Fibroblast of skin of right biceps (primary cell): ENCODE measurements at places on chromosomes 7 and 10.

- DNase-seq, result peak; percentile 95
Measured at GRCh38 chr7:151038951-151039849, 9.1 kb upstream of the ASIC3 start.

DNA sequence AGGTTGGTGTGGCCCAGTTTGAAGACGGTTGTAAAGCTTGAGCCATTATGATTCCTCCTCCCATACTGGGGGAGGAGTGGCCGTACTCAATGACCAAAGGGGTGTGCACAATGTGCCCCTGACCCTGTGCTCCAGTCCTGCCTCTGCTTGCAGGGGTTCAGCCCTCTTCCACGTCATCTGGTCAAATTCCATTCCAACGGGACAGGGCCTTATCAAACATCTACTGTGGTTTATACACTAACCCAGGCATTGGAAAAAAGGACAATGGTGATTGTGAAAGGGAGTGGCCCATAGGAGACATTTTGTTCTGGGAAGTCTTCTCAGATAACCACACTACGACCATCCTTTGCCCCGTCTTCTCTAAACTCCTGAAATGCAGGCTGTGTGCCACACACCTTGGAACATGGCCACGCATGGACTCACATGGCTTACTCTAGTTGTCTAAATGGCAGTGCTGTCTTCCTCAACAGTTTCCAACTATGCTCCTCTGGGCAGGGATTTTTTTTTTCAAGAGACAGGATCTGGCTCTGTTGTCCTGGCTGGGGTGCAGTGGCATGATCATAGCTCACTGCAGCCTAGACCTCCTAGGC lies 103.0 kb downstream of the JCAD start:
- no peak for DNase-seq

- DNase-seq, result no peak
Measured at GRCh38 chr10:127892743-127893142, at the start of gene CLRN3. TSS of gene CLRN3 (minus strand) at chr10:127892941. CDS start at chr10:127892784, 157 bp downstream.

DNA sequence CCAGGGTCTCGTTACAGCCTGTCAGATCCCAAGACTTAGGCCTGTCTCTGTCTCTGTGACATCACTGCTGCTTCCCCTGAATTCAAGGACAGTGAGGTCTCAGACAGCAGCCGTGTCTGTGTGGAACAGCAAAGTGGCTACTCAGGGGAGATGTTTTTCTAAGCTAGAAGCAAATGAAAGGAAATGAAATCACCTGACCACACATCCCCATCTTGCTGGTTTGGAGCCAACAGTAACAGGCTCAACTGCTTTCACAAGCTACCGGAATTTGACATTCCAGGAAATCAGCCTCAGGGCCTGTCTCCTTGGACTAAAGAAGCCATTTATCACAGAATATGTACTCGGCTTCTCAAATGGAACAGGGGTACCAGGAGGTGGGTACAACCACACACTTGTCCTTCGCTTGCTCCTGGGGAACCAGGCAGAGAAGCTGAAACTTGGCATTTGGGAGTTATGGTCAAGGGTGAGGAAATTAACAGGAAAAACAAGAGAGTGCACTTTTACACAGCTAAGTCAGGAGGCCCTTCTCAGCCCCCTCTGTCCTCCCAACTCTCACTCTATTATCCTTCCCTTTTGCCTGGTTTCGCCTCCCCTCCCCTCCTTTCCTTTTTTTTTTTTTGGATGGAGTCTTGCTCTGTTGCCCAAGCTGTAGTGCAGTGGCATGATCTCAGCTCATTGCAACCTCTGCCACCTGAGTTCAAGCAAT lies 73.2 kb downstream of the SPDYE5 start:
- peak; percentile 95 for DNase-seq

DNA sequence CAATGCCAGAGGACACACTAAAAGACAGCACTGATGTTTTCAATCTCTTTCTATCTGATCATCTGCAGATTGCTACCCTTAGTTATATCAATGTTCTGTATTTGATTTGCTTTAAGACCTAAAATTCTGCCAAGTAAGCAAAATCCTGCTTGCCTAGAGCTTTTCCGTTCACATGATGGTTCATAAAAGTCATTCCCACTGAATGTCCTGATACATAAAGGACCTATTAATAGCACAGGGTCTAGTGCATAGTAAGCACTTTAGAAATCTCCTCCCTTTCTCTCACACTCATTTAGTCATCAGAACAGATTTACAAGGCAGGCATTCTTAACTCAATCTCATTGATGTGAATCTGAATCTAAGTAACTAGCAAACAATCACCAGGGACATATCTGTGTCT lies 68.8 kb downstream of the PCGF5 start:
- DNase-seq, result no peak

GRCh38 chr7:25244254-25245033 lies 16.2 kb upstream of the NPVF start:
- DNase-seq, result no peak

GRCh38 chr7:158471716-158472115 lies 115.9 kb downstream of the PTPRN2 start:
- no peak for DNase-seq

DNA sequence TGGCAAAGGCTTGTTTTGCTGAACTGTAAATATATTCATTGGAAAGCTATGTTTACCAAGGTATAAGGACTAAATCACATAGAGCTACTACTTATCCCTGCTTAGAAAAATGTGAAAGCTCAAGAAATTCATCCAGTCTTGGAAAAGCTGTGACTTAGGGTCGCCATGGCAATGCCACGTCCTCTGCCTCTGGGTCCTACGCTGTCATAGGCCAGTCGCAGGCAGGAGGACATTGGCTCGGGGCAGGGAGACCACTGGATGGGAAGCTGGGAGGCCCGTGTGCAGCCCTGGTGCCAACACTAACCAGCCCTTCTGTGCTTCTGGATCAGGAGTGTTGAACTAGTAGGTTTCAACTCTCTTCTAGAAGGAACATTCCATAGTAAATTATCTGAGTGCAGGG lies 67.3 kb upstream of the PDZD8 start:
- peak; percentile 54 for DNase-seq

DNA sequence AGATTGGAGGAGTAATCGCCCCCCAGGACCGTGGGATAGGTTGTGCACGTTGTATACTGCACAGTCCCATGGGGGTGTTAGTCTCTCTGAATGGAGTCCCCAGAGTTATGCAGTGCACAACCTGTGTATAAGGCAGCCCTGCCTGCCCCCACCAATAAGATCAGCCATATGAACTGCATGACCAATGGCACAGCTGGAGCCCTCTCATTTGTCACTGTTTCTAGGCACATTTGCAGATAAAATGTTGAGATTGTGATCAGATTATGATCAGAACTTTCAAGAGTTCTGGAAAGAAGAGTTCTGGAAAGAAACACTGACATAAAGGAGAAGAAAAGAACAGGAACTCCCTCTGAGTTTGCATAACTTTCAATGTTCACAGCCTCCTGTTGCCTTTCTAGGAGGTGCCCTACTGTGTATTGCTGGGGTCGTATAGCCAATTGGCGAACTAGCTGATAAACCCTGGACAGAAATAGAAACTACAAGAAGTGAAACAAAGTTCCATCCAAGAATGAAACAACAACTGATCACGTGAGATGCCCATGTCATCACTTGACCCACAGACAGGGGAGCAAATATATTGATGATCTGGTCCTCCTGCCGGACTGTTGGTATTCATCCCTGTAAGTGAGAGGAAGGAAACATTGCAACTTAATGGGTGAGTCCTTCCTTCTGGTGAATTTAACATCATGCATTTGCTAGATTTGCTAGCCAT lies 49.6 kb upstream of the TOMM7 start:
- no peak for DNase-seq

DNA sequence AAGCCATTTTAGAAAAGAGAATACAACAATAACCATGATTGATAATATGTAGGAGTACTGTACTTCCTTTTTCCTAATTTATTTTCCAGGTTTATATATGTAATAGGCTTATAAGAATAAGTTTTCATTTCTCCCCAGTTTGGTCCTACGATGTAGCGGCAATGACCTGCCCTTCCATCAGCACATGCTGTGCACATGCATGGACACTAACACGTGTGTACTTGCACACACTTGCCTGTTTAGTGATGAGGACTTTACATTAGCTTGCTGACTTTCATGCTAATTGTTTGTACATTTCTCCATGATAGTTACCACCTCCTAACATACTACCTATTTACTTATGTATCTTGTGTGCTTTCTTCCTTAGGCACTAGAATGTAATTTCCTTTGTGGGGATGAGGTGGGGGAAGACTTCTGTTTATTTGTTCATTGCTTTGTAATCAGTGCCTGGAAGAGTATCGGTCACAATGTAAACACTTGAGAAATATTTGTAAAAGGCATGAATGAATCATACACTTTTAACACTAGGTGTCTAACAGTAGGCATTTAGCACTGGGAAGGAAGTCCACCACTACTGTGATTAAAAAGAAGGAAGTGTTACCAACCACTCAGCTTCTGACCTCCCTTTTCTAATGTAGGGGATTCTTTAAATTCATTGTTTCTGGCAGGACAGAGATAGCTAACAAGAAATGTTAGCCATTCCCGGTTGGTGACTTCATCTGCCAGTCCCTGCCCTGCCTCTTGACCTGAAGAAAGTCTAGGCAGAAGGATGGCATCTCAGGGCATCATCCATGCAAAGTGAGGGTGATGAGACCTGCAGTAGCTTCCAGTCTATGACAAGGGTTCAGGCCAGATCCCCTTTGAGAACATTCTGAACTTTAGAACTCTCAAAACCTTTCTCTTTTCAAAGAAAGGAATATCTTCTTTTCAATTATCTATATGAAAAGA lies 120.2 kb upstream of the RAB18 start:
- DNase-seq, result no peak

DNA sequence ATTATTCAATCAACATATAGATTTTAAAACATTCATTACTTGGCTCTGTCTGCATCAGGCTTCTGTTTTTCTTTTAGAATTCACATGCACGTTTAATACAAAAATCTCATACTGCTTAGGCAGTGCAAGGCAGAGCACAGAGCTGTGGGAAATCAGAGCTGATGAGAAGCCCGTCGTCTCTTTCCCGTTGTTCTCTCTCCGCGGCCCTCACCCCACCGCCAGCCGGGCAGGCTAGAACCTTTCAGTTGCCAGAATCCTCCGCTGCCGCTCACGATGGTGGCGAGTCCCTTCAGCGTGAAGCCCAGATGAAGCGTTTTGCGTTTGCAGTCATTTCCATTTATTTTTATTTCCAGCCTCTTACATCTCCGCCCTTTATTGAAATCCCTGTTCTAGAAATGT lies 648.2 kb downstream of the SDK1 start:
- no peak for DNase-seq

DNA sequence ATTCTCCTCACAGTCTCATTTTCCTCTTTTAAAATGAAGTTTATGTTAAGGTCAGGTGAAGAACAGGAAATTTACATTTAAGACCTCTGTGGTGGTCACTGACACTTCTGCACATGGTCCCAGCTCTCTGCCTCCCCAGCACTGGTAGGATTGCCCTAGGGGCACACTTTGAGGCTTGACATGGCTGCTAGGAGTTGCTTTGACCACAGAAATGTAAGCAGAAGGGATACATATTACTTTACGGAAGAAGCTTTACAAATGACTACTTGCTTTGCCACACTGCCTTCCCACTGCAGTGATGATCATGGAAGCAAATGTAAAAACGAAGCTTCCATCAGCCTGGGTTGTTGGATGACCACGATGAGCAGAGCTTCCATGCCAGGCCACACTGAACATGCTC lies 53.1 kb upstream of the RSU1 start:
- no peak for DNase-seq

DNA sequence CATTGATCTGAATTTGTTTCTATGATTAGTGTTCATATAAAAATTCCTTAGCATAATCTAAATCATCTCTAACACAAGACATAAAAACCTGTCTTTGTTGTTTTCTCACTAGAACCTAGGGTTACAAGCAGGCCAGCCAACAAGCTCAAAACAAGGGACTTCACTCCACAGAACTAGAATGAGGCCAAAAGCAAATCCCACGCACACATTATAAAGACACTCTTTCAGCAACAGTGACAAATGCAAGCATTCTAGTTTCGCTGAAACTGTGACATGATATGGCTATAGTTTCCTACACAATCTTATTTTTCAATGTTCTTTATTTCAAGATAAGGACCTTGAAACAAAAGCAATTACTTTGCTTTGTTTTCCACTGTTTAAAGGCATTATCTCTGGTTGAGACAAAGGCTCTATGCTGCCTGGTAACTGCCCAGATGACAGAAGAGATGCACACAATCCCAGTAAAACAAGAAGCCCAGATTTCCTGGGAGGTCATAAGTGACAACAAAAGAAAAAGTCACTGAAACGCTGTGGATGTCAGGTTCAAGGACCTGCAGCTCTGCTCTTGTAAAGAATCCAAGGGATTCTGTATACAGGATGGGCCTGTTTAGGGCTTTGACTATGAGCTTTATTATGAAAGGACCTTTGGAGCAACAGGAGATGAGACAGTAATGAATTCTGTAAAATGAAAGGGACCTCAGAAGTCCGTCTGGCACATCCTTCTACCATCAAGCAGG lies 105.3 kb downstream of the SORCS1 start:
- no peak for DNase-seq

- DNase-seq, result no peak
Measured at GRCh38 chr10:71203124-71203523, 9.2 kb upstream of the UNC5B start.

GRCh38 chr7:74006032-74006431 lies 21.9 kb upstream of the ELN start:
- no peak for DNase-seq

- DNase-seq, result peak; percentile 3
Measured at GRCh38 chr7:134182078-134182477, 54.9 kb downstream of the LRGUK start.

DNA sequence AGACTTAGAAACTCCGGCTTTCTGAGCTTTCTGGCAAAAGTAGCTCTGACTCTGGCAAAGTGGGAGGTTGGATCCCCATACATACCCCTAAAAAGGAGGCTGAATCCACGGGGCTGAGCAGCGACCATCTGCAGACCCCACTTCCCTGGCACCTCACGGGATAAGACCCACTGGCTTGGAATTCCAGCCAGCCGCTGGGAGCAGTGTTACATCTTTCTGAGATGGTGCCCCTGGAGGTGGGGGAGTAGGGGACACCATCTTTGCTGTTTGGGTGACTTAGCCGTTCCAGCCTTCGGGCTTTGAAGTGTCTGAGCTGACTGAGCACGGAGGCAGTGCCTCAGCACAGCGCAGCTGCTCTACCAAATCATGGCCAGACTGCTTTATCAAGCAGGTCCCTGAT lies 45.0 kb upstream of the GRM3 start:
- DNase-seq, result no peak

- DNase-seq, result no peak
Measured at GRCh38 chr7:45328403-45328981, 170.9 kb downstream of the RAMP3 start.

GRCh38 chr10:86003201-86003621 lies 363.4 kb downstream of the GRID1 start:
- no peak for DNase-seq
